ENCODE measurements at places on chromosomes 1 and 21.

DNA sequence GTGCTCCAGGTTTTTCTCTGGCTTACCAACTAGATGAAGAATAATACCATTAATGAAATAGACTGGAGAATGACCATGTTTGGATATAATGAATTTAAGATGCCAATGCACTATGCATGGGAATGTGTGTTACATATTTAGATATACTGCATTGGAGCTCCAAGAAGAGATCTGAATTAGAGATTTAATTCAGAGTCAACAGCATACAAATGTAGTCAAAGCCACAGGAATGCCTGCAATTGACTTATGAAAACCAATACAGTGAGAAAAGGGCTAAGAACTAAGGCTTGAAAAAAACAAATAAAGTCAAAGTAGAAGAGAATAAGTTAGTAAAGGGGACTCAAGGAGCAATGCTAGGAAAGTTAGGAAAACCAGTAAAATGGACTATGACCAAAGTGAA is 59.1 kb downstream of the USP24 start:
- DNase-seq = no peak

- peak; percentile 38 for DNase-seq
These were observed 719.0 kb downstream of the RWDD3 start for GRCh38 chr1:95953015-95953414.

- peak; percentile 63 for DNase-seq
These were observed 44.9 kb upstream of the CYP2J2 start for GRCh38 chr1:59971464-59971911.

- DNase-seq = no peak
These were observed 15.0 kb downstream of the IFNAR2 start for GRCh38 chr21:33244779-33245105.
